MG63 (cell line): ENCODE measurements at places on chromosomes 16 and 17.
A peak's percentile ranks its signal among the peaks of the same experiment; 100 is the strongest.

- DNase-seq = no peak
Observed at GRCh38 chr17:40561294-40561870, 3.9 kb downstream of the CCR7 start.

DNA sequence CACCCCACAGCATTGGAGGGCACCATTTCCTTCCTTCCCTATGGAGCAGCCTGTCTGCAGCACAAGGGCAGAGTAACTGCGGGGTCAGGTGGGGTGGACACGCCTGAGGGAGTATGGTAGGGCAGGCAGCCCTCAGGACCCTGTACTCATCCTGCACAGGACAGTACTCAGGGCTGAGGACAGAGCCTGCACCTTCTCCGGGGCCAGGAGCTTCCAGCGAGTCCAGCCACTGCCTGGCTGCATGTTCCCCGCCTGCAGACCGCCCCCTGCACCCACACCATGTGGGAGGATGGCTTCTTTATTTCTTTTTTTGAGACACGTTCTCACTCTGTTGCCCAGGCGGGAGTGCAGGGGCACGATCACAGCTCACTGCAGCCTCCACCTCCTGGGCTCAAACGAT lies 47.6 kb upstream of the CDC42EP4 start:
- DNase-seq = no peak

DNA sequence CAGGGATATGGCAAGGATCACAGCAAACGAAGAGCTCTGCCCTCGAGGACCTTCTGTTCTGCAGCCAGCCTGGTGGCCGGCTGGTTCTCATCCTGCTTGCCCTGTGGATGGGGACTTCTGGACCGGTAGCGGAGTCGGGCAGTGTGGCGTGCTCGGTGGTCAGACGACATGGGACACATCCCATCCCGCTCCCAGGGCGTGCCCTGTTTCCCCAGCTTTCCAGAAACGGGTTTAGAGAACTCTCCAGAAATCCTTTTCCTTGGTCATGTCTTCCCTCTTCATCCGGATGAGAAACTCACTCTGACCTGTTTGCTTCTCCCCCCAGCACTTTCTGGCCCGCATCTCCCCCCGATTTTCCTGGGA lies 115.8 kb downstream of the OR1D5 start:
- DNase-seq = no peak

- peak; percentile 72 for DNase-seq
Observed at GRCh38 chr16:14284930-14285512, 213.9 kb downstream of the MRTFB start.

DNA sequence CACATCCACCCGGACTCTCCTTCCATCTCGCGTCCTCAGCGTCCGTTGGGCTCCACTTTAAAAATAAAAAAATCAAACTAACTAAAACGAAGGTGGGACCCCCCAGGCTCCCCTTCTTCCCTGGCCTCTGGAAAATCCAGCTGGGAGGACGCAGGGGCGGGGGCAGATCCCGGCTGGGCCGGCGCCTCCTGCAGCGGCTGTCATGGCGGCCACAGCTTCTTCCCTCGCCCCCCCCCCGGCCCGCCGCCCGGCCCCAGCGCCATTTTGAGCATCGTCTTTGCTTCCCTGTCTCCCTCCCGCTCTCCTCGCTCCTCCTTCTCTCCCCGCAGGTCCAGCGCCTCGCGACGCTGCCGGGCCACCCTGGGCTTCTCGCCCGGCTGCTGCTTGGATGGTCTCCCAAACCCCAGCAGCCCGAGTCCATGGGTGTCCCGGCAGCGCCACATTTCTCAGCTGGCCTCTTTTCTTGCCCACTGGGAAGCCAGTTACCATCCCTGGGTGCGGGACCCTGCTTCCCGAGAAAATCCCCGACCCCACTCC lies 3.3 kb downstream of the HOXB2 start:
- DNase-seq = peak; percentile 80

DNA sequence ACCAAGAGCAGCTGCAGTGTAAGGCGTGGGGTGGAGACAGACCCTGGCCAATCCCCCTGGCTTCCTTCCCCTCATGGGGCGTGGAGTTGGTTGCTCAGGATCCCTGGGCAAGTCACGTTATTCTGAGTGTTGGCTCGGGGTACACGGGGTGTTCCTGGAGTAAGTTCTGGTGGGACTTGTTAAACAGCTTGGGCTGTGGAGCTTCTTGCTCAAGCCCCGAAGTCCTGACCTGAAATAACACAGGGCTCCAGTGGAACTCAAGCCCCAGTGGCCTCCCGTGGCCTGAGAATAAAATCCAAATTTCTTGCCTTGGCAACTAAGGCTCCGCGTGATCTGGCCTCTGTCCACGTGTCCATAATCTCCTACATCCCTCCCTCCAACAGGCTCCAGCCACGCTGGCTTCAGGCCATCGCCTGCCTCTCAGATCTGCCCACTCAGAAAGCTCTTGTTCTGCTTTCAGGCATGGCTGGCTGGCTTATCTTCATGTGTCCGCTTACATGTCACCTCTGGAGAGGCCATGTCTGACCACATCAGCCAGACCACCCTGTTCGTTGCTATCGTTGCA lies 49.3 kb upstream of the BCO1 start:
- DNase-seq = peak; percentile 52

DNA sequence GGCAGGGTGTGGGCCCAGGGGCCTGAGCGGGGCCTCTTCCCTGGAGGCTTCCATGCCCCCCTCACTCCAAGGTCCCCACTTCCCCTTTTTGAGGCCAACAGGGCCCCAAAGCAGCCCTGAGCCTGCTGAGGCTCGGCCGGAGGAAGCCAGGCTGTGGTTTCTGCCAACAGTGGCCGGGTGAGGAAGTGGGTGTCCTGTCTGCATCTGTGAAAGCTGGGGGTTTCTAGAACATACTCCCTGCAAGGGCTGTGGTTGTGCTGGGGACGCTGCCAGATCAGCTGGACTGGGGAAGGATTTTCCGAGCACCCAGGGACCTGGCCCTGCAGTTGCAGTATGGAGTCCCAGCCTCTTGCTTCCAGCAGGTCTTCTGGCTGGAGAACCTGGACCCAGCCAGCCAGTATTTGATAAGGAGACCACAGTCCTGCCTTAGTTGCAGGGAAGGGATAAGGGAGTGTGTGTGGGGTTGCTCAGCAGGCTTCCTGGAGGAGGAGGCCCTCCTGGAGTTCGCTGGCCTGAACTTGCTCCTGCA lies 15.7 kb downstream of the ADCY7 start:
- DNase-seq = no peak

DNA sequence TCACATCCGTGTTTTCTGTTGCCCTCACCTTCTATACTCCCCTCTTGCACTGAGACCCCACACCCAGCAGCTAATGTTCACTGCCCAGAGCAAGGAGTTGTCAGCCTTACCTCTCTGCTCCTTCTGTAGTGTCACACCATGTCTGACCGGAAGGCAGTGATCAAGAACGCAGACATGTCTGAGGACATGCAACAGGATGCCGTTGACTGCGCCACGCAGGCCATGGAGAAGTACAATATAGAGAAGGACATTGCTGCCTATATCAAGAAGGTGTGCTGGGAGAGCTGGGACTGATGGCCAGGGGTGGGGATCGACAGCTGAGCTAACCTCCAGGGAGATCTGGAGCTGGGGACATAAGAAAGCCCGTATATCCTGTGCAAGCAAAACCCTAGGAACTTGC lies 3.7 kb downstream of the DYNLL2 start:
- DNase-seq = no peak
